ENCODE measurements at places on chromosomes 2 and 18.

DNA sequence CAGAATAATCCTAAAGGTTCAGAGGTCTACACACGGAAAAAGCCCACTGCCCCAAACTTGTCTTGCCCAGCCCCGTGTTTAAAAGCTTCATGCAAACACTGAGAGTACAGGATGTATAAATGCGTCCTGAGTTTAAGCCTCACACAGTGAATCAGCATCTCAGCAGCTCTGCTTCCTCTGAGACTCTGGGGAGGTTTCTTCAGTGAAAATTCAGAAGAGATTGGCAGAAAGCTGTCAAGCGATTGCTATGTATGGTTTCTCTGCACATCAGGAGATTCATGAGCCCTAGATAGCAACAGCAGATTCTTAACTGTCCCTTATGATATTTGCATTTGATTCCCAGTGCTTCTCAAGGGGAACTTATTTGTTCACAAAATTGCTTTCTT lies 27.1 kb downstream of the CRACDL start:
- no peak for DNase-seq

DNA sequence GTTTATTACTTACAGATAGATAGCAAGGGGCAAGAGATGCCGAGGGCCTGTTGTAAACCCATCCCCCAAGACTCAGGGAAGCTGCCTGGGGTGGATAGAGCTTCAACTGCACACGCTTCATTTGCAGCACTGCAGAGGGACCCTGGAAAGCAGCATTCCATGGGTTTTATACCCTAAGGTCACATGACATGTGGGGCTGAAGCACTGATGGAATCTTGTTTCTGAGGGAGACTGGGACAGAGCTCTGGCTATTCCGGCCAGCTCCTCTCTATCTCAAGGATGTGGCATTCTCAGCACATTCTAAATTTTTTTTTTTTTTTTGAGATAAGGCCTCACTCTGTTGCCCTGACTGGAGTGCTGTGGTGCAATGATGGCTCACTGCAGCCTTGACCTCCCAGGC lies 300.1 kb downstream of the MYCN start:
- no peak for DNase-seq

DNA sequence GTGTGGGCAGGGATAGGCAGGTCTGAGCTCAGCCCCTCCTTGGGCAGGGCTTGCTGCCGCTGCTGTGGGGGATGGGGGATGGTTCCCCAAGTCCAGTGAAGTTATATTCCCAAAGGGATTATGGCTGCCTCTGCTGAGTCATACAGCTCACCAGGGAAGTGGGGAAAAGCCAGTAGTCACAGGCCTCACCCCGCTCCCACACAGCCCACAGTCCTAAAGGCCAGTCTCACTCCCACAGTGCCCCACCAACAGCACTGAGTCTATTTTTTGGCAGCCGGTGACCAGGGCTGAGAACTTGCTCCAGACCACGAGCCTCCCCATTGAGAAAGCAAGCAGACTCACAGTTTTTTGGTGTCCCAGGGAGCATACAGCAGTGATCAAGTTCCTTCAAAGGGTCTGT lies 173.3 kb downstream of the OSR1 start:
- no peak for DNase-seq

DNA sequence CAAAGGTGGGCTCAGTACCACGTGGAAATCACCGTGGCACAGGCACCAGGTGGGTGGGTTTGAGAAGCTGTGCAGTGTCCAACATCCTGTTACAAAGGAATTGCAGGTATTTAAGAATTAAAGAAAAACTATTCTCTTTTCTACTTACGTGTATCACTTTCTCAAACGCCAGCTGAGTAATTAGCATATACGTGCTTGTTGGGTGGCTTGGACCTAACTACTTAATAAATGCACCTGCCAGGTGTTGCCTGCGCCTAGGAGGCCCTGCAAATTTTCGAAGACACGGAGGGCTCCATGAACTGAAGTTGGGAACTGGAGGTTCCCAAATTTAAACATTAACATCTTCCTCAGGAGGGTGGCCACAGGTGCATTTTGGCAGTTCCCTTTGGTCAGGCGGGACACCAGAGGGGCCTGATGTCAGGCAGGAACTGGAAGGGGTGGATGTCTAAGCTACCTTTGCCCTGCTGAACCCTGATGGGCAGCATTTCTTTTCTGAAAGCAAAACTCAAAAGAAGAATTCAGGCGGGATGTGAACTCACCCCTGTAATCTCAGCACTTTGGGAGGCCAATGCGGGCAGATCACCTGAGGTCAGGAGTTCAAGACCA lies 84.8 kb downstream of the HS6ST1 start:
- DNase-seq, result no peak
